ENCODE measurements at places on chromosomes 2 and 18.

DNA sequence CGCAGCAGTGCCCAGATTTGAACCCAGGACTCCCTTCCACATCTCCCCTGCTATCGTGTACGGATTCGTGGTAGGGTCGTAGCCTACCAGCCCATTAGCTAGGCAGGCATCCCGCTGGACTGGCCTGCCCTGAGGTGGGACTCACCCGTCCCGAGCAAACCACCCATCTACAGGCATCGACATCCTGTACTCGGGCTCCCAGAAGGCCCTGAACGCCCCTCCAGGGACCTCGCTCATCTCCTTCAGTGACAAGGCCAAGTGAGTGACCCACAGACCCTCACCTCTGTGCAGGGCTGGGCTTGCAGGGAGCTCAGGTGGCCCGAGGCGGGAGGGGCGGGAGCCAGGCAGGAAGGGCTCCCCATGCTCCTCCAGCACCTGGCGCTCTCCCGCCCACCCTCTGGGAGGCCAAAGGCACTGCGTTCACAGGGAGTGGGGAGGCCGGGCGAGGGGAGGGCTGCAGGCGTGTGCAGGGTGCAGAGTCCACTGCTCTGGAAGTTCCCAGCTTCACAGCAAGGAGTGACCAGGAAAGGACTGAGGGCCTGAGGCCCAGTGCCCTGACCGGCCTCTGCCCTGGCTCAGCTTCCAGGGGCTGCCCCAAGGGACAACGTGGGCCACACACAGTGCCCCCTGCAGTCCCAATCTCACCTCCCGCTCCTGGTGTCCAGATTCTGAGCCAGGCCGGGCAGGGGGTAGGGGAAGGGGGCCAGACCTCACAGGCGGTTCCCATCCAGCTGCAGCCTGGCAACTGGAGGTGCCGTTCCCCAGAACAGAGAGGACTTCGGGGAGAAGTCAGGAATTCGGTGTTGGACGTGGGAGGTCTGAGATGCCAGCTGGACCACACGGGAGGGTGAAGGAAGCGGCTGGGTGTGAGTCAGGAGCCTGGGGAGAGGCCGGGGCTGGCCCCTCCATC is 5.4 kb downstream of the AGXT start:
- DNase-seq, result no peak

- no peak for DNase-seq
Observed at GRCh38 chr2:1729242-1729641, 15.1 kb downstream of the PXDN start.

DNA sequence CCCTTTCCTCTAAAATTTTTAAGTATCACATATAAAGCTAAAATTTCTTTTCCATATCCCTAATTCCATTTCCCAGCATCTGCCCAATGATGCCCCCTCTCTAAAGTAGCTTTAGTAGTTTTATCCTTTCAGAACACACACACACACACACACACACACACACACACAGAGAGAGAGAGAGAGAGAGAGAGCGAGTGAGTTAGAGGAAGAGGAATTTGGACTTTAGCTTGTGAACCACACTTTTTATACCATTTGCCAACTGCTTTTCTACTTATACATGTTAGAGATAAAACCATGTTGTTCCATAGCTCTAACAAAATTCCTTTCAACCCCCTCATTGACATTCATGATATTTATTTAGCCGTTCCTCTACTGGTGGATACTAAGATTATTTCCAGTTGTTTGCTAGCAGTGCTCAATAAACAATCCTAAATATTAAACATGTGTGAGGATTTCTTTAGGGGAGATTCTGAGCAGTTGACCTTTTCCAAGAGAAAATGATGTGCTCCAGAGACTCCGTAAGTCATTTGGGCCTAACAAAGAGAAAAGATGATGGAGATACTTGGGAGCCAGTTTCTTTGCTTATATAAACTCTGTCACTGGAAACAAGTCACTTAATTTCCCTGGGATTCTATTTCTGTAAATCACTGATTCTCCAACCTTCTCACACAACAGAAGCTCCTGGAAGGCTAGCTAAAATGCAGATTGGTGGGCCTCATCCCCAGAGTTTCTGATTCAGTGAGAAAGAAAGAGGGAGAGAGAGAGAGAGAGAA is 229.7 kb upstream of the SP5 start:
- DNase-seq, result no peak

DNA sequence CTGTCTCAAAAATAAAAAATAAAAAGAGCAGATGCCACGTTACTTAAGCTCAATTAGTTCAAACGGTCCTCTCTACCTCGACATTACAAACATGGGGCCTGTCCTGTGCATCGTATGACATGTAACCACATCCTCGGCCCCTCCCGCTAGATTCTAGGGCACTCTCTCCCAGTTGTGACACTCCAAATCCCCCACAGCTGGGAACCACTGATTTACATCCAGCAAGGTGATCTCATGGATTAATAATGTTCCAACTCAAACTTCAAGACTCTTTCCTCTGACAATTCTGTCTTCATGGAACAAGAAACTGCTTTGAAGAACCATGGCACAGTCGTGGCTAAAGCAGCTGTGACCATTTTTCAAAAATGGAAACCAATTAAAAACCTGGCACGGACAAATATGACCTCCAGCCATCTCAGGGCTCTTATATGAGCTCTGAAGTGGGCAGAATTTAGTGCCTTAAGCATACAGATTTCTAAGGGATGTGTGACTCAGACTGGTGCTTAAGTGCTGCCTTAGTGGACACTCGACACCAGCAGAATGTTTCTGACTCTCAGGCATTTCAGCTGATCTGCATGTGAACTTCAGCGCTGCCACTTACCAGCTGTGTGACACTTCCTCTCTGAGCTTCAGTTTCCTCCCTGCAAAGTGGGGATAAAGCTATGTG is 31.7 kb upstream of the ASAP2 start:
- no peak for DNase-seq

GRCh38 chr2:224645722-224646121 is 60.6 kb upstream of the CUL3 start:
- no peak for DNase-seq

DNA sequence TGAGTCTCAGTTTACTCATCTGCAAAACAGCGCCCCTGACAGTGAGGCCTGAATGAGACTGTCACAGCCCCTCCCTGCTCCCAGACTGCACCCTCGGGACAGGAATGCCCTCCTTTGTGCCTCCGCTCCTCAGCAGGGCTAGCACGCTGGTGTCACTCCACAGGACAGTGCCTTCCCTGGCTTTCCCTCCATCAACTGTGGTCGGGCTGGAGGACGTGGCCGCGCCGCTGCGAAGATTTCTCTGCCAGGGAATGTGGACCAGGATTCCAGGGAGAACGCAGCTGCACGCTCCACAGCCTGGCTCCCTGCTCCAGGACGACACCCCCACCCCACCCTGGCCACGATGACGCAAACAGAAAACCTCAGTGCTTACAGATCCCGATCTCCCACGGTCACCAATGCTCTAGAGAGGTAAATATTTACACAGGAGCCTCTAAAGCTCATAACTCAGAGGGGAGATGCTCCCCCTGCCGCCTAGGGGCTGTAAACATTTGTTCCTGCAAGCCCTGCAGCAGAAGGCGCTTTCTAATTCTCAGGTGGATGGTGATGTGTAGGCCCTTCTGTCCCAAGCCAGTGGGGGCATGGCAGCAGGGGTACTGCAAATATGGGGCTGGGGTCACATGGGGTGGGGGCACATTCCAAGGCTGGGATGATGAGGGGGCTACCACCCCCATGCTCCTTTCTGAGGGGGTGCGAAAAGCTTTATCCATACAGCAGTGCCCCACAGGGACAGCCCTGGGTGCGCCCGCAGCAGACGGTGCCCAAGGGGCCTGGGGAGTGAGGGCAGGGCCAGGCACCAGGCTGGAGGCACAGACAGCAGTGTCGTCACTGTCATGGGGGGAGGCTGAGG is 12.4 kb downstream of the HS6ST1 start:
- no peak for DNase-seq

DNA sequence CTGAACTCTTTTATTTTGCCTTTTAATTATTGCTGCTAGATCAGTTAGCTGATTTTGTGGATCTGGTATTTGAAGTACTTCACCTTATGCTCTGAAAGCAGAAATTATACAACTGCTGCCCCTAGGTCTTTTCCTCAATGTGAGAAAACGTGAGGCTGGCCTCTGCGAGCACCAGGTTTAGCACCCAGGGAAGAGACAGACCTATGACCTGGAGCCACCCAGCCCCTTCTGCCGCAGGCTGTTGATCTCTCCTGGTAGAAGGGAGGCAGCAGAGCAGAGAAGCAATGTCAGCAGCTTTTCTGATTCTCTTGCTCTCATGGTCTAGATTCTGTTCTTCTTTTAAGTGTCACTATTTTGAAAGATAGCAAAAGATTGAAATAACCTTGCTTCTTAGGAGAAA is 19.9 kb downstream of the TRAPPC12 start:
- no peak for DNase-seq
